Stimulated activated CD8-positive, alpha-beta memory T cell treated with anti-CD3 and anti-CD28 coated beads, Interleukin-7, amount 100 ng/mL, for 48 hours (primary cell): ENCODE measurements at places on chromosomes 4 and X.

- no peak for DNase-seq
Measured at GRCh38 chr4:41572516-41572915, 34.6 kb downstream of the LIMCH1 start.

GRCh38 chrX:143788265-143788664 is 67.7 kb upstream of the SPANXN2 start:
- DNase-seq: no peak

- DNase-seq: peak; percentile 90
Measured at GRCh38 chr4:189940178-189941004, at the start of gene FRG1. FRG1 (plus strand) TSS chr4:189940872; CDS start chr4:189941010, 138 bp downstream.

DNA sequence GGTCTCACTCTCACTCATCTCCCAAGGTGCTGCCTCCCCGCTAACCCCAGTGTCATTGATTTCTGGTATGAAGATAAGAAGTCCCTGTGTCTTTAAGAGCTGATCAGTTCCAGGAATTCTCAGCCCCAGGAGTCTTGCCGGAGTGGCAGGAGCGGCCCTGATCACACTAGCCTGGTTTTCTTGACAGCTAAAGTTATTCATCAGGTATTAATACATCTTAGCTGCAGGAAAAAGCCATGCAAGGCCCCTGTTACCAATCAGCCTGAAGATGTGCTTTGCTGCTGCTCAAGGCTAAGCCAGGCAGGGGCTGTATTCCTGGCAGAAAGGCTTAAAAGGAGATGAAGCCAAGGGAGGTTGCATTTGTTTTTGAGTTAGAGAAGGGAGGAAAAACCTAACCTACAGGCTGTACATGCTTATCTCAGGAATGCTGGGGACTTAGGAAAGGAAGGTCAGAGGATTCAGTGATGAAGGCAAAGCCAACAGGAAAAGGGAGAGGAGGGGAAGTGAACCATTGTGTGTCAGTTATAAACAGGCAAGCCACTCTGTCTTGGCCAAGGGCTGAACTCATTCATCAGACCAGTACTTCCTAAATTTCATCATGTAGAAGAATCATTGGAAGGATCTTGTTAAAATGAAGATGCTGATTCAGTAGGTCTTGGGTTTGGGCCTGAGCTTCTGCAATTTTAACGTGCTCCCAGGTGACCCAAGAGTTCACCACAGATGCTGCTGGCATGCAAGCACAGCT is 8.6 kb downstream of the SRPX start:
- no peak for DNase-seq

GRCh38 chrX:150926791-150927190 is 28.3 kb upstream of the CD99L2 start:
- no peak for DNase-seq

DNA sequence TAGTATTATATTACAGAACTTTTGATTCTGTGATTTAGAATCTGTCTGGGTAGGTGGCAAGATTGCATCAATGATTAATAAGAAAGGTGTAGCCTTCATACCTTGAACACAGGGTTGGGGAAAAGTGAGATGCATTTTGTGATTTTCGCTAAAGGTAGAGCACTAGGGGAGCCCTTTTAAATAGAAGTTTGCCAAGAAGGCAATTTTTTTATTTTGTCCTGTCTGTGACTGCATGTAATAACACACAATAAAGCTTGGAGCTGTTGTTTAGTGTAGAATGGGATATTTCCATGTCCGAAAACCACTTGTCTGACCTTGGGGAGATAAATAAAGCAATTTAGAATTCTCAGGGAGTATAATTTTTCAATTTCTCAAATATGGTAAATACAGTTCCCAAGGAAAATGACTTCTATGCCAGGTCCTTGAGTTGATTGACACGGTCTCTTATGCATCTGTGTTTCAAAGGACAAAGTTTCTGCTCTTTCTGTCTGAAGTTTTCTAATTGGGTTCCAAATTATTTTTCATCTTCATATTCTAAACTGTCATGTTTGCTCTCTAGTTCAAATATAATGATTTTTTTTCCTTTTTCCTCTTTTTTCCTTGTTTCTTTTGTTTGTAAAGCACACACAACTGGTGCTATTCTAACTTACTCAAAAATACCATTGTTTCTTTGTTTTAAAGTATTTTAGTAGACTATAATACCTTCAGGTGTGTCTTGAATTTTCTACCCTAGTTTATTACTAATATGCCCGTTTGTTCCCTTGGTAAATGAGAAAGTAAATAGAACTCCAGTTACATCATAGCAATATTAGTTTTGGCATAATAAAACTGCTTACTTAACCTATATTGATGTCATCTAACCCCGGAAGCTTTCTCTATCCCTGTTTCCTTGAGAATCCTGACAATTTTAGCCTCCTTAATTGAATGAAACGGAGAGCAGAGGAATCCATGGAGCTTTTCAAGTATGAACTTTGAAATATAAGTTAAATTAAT is 87.8 kb upstream of the BMPR1B start:
- DNase-seq: no peak

- DNase-seq: no peak
Measured at GRCh38 chr4:80407246-80407645, 71.7 kb downstream of the CFAP299 start.

DNA sequence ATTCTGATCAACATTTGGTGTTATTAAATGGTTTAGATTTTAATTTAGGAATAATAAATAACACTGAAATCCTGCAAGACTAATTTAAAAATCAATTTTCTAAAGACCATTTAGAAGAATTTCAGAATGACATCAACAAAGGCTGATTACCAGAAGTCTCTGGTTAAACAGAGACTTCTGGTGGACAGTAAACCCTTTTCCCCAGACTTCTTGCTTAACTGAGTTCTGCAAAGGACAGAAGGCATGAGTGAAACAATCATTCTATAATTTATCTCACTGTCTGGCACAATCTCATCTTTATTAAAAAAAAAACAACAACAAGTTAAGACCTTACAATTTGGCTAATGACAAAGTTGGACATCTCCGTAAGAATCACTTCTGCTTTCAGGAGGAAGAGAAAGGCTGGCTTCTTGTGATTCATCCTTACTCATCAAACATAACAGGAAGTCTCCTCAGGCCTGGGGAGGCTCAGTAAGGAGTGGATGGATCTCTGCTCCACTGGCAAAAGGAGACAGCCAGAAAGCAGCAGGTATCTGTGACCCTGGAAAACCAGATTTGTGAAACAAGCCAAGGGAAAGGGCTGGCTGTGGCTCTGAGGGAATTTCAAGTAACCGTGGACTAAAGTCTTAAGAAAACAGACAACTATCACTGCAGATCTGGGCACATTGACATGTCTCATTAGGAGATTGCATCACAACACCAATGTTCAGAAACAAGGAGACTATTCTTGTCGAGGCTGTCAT is 908 bp upstream of the TLR6 start:
- DNase-seq: no peak
